ENCODE measurements at places on chromosomes 4 and X.

DNA sequence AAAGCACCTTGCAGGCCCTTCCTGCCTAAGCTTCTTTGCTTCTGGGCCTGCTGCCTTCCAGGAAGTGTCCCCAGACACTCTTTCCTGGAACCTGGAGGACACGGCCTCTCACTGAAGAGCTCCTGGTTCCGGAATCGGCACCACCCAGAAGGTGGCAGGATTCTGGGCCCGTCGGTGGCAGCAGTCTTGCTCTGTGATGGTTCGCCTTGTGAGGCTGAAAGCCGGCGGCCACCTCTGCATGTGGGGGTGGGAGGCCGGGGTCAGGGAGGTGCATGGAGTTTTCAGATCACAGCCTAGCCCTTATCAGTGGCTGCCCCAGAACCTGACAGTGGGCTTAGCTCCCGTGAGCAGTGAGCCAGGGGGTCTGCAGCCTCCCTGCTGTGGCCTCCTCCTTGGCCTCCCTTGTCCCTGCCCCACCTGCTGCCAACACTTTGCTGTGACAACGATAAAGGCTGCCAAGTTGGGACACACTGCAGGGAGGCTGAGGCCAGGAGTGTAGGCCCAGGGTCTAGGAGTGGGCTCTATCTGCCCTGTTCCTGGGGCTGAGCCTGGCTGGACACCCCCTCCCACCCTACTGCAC is 30.8 kb upstream of the GPR78 start:
- no peak for DNase-seq
- no peak overlapping the region for H3K4me3 ChIP-seq
- H3K27ac ChIP-seq, result no peak overlapping the region
- H3K36me3 ChIP-seq, result no peaks in the 10 kb centered on the region

- H3K4me3 ChIP-seq, result no peak overlapping the region
- H3K27ac ChIP-seq, result no peak overlapping the region
- DNase-seq, result no peak
- no peaks in the 10 kb centered on the region for H3K4me1 ChIP-seq
- H3K36me3 ChIP-seq, result no peaks in the 10 kb centered on the region
These were observed 256.0 kb upstream of the SFRP2 start for GRCh38 chr4:154044742-154045485.

- H3K4me3 ChIP-seq, result no peak overlapping the region
- no peak overlapping the region for H3K27ac ChIP-seq
- peaks cover 1% of the 10 kb centered on the region for H3K36me3 ChIP-seq
- no peak for DNase-seq
- no peaks in the 10 kb centered on the region for H3K27me3 ChIP-seq
- H3K4me1 ChIP-seq, result no peaks in the 10 kb centered on the region
These were observed 37.1 kb downstream of the TRIM2 start for GRCh38 chr4:153241295-153241694.

GRCh38 chr4:14254926-14255325 is 627.4 kb upstream of the BOD1L1 start:
- H3K4me1 ChIP-seq, result no peaks in the 10 kb centered on the region
- H3K36me3 ChIP-seq, result no peaks in the 10 kb centered on the region
- no peak overlapping the region for H3K27ac ChIP-seq
- no peaks in the 10 kb centered on the region for H3K27me3 ChIP-seq

Data from central memory CD8-positive, alpha-beta T cell (primary cell).